Head of caudate nucleus (tissue), 42 donors: ENCODE measurements at places on chromosomes 11 and 22.

DNA sequence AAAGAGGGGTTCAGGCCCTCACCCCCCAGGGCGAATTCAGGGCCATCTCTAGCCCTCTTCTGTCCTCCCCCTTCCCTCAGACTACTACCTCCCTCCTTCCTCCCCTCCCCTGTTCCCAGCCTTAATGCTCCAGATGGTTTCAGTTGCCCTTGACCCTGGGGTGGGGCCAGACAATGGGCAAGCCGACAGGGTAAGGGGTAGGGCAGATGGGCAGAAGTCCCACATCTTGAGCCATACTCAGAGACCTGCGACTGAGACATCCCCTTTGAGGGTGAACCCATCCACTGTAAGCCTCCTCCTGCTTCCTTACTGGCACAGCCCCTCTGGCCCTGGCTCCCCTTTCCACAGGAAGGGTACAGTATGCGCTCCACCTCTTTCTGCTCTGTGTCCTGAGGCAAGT, 1.9 kb downstream of the RHBDD3 start:
- DNase-seq, result no peak

GRCh38 chr22:41880653-41881052, 34.2 kb downstream of the SHISA8 start:
- no peak for DNase-seq

DNA sequence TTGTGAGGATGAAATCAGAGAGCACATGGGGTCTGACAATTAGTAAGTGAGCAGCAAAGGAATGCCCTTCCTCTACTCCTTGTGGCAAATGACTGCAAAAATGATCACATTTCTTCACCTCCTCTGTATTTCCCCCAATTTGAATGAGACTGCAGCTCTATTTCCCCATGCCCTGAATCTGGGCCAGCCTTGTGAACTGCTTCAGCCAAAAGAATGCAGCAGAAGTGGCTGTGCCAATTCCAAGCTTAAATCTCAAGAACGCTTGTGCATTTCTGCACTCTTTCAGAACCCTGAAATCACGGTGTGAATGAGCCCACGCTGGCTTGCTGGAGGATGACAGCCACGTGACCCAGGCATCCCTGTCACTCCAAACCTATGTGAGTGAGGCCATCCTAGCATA, 9.9 kb downstream of the SLC43A3 start:
- DNase-seq, result no peak

- no peak for DNase-seq
These were observed 21.7 kb downstream of the RASSF10 start for GRCh38 chr11:13030857-13031256.

- no peak for DNase-seq
These were observed 10.0 kb downstream of the NCAM1 start for GRCh38 chr11:112971195-112971594.

DNA sequence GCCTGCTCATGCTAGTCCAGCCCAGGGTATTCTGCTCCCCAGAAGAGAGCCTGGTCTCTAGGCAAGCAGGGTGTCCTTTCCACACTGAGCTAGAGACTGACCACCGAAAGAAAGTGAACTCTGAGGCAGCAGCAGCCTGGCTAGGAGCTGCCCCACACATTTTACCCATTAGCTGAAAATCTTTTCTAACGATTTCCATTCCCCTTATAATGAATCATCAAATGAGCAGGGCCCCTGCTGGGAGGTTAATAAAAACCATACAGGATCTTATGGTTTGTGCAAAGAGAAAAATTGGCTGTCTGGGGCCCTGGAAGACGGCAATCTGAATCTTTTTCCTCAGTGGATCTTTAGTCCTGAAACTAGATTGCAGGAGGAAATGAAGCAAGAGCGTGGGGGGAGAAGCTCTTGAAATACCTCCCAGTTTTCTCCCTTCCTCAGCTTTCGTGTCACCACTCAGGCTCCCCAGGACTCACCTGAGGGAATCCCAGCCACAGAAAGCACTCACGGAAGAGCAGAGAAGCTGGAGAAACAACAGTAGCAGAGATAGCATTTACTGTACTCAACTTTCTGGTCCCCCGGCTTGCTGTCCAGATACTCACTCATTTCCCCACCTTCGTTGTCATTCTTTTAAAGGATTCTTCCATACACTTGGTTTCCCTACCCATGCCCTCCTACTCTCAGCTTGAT, 74.7 kb upstream of the CD44 start:
- DNase-seq, result no peak

DNA sequence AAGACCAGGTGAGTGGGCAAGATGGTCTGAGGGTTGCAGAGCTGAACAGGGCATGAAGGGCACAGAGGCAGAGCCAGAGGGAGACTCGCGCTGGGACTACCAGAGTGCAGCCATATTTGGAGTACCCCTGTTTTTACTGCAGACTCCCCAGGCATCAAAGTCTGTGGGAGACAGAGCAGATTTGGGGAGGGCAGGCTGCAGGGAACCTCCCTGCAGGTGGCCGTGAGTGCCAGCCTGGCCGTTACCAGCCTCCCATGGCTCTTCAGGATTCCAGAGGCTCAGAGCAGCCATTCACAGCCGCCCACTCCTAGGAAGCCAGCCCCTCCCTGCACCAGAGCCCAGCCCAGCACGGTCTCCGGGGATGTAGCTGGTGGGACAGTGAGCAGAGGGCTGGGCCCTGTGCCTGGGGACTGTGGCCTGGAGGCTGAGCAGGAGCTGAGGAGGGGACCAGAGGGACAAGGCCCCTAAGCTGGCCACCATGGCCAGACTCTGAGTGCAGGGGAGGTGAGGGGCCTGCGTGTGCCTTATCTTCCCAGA, at the start of gene SEPTIN3:
SEPTIN3 (plus strand) TSS at position 334 of the 537 bp plus-strand sequence. CDS start 2,050 bp downstream, outside the sequence.
- DNase-seq, result no peak

GRCh38 chr11:63417174-63417852, 47.7 kb downstream of the SLC22A9 start:
- DNase-seq, result no peak

DNA sequence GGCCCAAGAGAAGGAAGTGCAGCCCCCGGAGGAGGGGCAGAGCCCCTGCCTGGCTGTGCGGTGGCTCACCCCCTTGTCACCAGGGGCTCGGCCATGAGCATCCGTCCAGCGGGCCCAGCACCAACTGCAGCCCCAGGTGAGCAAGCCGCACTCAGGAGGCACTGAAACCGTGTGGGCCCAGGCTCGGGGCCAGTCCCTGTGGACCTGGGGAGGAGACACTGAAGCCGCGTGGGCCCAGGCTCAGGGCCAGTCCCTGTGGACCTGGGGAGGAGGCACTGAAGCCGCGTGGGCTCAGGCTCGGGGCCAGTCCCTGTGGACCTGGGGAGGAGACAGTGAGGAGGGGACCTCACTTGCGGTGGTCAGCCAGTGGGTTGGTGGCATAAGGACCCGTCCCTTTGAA, 13.9 kb downstream of the LSP1 start:
- no peak for DNase-seq

DNA sequence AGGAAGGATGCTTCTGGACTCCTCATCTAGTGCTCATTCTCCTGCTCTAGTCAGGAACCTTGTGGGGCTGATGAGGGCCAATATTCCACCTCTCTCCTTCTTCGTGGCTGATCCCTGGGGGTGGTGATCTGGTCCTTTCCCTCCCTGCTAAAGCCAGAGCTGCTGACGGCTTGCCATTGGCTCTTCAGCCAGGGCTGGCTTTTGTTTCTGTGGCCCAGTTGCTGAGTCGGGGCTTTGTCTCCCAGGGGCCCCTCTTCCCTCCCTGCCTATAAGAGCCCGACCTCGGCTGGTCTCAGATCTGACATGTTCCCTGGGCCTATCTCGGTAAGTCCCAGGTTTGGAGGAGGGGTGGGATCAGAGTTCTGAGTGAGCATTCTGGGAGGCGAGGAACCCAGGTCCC, at the start of gene CRYBA4:
CRYBA4 (plus strand) TSS at position 301 of the 400 bp plus-strand sequence. CDS start 634 bp downstream, outside the sequence.
- no peak for DNase-seq

DNA sequence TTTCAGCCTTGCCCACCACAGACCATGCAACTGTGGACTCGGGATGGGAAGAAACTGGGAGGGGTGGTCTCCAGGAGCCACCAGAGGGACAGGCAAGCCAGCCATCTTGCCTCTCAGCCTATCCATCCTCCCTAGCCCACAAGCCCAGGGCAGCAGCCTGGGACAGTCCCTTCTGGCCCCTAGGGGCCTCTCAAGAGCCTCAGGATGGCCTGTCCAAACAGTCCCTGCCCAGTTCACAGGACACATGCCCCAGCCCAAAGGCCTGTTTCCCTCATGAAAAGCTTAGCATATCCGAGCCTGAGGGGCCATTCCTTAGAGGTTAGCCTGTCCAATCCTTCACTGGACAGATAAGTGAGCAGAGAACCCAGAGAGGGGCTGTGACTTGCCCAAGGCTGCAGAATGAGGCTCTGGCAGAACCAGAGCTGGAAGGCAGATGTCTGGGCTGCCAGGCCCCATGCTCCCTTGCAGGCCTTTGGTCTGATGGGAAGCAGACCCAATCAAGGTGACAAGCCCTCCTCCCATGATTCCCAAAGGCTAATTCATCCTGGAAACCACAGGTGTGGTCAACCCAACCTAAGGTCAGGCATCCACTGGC, 28.2 kb downstream of the LRRC10B start:
- no peak for DNase-seq

DNA sequence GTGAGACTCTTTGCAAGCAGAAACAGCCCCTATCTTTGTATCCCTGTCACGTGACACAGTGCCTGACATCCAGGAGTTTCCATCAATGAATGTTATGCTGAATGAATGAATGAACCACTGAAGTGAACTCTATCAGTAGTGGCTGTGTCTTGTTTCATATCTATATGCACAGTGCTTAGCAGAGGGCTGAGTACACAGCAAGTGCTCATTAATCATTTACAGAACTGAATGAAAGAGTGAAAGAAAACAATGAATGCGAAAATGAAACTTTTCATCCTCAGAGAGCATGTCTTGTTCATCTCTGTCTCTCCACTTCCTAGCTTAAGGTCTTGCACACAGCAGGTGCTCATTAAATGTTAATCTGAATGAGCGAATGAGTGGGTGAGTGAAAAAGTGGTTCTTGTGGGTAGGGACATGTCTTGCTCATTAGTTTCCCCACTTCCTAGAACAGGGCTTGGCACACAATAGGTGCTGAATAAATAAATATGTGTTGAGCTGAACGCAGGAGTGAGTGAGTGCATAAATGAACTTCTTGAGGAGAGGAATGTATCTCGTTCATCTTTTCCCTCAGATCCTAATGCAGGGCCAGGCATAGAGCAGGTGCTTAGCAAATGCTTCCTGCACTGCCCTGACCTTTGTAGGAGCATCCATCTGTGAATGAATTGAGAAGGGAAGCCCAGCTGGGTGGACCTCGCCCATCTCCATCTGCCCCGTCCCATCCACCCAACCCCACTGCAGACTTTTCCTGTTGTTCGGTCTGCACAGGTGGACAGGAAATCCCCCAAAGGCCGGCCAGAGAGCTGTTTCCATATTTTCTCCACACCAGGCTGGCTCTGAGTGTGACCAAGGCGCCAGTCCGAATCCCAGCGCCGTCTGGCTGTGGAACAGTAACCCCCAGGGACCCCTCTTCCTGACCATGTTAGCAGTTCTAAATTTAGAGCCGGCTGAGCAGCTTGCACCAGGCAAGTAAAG, 113.4 kb upstream of the CRYBB3 start:
- no peak for DNase-seq

- peak; percentile 20 for DNase-seq
These were observed 417.0 kb upstream of the NARS2 start for GRCh38 chr11:78991681-78992080.

DNA sequence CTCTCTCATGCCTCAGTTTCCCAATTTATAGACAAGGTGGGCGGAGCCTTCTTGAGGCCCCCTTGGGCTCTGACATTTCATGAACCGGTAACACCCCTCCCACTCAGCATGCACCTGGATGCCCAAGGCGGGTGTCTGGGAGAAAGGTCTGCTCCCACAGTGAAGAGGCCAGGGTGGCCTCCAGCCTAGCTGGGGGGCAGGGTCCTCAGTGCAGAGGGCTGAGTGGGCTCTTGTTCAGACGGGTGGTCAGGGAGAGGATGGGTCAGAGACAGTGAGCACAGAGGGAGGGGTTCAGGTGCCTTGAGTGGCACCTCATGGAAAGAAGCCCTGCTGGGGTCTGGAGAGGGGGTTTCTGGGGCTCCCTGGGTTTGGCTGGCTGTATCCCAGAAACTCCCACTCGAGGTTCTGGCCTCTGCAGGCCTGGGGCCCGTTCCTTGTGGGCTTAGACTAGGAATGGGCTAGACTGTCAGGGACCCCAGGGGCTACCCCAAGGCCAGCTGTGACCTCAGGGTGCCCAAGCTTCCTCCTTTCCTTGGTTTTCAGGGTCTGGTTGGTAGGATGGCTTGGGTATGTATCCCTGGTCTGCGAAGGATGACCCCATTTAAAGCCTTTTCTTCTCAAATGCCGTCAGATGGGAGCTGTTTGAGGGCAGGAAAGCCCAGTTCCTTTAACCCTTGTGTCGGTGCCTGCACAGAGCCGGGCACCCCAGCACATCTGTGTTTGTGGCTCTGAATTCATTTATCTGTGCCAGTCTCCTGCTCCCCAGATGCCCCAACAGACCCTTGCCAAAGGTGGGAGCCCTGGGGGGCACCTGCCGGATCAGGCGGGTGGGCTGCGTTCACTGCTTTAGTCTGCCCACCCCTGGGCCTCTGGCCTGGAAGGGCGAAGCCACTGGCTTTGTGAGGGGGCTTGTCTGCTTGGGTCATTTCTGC, 1.2 kb downstream of the SYNGR1 start:
- no peak for DNase-seq

DNA sequence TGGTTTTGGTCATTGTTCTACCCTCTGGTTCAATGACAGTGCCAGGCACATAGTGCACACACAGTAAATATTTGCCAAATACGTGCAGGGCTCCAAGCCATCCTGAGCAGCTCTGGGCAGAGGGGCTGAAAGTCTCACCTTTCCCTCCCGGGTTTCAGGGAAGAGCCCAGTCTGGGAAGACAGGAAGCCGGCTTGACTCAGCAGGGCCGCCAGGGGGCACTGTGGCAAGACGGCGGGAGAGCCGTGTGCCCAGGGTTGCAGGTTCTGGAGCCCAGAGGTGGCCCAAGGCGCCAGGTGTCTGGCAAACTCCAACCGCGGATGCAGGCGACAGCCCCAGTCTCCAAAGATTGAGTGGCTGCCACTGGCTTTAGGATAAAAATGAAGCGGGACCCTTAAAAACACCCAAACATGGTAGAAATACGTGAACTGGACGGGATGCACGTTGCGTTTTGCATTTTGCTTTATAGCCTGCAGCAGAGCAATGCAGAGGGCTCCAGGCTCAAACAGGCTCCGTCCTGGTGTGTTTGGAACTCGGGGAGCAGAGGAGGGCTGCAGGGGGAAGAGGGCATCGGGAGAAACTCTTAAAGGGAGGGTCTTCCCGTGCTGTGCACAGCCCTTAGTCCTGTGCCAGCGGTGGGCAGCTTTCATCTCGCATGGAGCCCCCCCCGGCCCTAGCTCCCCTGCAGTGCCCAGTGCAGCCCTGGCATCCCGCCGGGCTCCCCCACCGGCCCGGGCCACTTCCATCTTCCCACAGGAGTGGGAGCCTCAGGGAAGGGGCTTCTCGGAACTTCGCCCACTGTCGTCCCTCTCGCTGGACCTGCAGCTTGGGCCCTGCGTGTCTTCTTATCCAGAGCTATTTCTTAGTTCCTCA, 10.7 kb downstream of the KRTAP5-5 start:
- DNase-seq, result peak; percentile 65
